ENCODE measurements at places on chromosomes 5 and 9.

- DNase-seq, result no peak
These were observed 139.6 kb downstream of the SCAMP1 start for GRCh38 chr5:78500028-78500427.

- no peak for DNase-seq
These were observed 75.7 kb downstream of the IRX1 start for GRCh38 chr5:3671337-3671736.

DNA sequence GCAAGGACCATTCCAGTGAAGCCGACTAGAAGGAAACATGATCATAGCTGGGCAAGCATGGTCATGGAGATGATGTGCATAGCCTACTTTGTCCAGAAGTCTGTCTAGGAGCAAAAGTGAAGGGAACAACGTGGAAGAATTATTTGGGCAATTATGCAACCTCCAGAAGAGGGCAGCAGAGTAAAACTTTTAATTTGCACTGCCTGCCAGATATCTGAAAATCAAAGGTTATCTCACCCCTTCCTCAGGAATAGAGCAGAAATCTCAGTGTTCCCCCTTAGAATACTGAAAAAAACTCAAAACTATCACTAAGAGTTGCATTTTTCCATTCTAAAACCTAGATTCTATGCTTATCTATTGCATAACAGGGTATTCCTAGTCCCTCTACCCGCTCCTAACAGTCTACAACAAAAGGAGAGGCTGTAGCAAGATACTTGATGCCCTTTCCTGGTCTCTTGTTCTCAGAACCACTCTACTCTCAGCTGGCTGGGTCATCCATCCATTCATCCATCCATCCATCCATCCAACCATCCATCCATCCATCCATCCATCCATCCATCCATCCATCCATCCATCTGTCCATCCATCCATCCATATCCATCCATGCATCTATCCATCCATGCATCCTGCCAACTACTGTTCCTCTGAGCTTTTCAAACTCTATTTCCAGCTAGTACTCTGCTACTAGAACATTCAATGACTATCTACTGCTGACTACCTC is 8.4 kb upstream of the SETD9 start:
- no peak for DNase-seq

- no peak for DNase-seq
These were observed 290.8 kb upstream of the MPDZ start for GRCh38 chr9:13570068-13570974.

DNA sequence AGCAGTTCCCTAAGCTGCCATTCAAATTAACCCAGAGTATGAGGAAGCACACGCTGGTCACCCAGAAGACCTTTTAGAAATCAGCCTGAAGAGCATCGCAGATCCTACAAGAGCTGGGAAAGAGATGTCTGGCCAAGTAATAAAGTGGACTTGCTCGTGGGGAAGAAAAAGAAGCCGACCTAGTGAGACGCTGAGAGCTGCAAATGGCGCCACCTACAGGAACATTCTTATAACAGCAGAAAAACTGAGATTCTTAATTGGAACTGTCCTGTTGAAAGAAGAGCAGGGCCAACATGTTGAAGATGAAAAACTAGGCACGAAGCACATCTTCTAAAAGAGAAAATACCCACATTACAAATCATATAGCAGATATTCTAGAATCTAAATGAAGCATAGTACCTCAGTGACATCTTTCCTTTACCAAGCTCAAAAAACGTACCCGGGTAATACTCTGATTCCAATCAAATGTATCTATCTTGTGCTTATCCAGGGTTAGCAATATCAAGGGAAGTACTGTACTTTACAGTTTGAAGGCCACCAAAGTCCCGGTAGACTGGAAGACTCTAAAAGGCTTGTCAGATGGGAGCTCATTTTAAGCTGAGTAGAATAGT is 3.9 kb upstream of the GNAQ start:
- peak; percentile 26 for DNase-seq

DNA sequence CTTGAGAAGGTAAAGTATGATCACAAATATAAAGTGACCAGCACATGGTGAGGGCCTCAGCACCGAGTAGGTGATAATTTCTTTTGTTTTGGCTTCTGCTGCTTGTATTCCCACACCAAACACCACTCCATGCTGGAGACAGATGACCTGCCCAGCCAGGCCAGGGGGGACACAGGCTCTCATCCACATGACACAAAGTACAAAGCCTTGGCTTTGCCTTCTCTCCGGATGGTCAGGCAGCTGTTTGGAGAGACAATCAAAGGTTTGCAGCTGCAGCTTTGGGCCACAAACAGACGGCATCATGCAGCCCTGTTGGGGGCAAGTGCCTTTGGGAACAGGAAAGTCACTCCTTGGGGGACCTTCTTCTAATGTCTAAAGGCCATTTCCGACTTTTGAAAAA is 226.2 kb upstream of the KLF4 start:
- DNase-seq, result no peak

DNA sequence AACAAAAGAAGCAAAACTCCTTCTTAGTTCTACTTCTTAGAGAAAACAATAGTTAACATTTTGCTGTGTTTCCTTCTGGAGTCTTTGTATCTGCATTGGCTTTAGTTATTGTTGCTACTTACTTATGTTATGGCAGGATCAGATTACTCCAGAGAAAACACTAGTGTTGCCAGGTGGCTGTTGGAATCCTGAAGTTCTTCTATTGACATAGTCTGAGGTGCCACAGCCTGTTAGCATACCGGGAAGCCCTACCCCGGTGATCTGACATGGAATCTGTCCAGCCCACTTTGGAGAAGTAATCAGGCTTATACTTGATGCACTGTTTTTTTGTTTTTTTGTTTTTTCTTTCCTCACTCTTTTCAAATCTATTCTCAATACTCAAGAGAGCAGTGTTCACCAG is 68.5 kb upstream of the CEP78 start:
- no peak for DNase-seq

- no peak for DNase-seq
These were observed 91.3 kb downstream of the RALGPS1 start for GRCh38 chr9:127005770-127006314.

GRCh38 chr5:176888016-176888864 is 10.9 kb downstream of the HK3 start:
- DNase-seq, result no peak

GRCh38 chr9:88658311-88658822 is 123.4 kb downstream of the NXNL2 start:
- DNase-seq, result no peak

DNA sequence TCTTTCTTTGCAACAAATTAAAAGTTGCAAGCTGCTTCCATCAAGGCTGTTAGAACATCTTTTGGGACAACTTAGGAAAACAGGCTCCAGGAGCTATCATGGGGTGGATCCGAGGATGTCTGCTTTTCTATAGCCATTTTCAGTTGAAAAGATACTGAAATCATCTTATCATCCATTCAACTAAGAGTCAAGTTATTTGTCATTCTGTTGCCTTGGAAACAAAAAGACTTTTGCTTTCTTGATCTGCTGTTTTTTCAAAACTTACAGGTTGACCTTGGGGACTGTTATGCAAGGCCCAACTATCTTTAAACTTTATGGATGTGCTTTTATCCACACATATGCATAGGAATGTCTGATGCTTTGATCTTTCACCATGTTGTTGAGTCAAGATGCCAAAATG is 545.3 kb upstream of the DAP start:
- DNase-seq, result no peak

DNA sequence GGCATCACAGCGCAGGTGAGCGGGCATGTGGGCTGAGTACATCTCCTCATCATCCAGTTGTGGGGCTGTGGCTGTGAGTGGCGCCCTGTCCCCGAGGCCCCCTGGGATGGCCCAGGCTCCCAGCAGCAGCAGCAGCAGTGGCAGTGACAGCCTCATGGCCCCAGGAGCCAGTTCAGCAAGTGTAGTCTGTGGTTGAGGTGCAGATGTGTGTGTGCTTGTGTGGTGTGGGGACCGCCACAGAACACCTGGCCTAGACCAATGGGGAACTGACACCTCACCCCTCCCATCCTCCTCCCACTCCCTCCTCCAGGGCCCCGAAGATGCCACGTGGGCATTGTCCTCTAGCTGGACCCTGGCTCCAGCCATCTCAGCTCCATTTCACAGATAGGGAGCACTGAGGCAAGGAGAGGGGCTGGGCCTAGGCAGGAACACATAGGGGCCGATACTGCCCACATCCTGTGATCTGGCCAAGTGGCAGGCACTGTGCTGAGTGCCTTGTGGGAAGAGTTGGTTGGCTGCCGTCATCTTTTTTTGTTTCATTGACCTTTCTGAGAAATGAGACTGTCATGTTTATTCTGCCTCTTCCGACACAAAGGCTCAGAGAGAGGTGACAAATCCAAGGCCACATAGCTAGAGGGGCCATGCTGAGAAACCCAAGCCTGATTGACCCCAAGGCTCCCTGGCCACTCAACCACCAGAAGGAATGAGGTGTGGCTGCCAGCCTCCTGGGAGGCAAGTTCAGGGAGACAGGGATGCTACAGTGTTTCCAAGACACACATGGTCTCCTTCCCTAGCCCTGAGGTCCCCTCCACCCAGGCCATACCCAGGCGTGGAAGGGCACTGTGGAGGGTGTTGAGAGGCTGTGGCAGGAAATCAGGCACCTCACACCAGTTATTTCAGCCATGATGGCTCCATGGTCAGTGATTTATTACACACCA is at the start of gene MZB1:
Gene MZB1 (minus strand): TSS at position 213 of the 938 bp plus-strand sequence. CDS start 57 bp downstream, at position 156.
- peak; percentile 53 for DNase-seq

GRCh38 chr9:133709015-133709611 is 29.0 kb downstream of the SARDH start:
- no peak for DNase-seq

DNA sequence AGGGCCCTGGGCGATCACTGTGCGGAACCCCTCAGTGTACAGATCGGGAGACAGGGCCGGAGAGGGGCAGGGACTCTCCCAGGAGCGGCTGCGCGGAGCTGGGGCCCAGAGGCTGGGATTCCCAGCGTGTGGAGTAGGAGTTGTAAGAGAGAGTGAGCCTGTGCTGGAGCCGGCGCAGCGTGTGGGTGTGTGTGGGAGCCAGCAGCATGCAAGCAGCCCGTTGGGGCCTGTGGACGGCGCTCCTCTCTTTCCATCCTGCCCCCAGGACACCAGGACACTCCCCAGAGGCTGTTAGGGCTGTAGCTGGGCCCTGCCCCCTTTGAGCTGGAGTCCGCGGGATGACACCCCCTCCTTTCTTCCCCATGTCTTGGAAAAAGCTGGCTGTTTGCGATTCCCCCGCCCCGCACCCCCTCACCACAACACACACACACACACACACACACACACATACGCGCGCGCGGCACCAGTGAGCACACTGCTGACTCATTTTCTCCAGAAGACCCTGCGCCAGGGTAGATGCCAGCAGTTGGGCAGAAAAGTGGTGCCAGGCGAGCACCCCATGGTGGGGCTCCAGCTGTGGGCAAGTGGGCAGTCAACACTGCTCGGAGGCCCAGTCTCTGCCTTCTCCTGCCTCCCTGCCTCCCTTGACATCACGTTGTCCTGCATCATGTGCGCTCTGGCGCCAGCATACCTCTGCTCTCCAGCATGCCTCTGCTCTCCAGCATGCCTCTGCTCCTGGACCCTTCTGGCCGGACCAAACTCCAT is 1.5 kb downstream of the COL27A1 start:
- peak; percentile 16 for DNase-seq

GRCh38 chr9:85130260-85130659 is 460.7 kb downstream of the NTRK2 start:
- no peak for DNase-seq

DNA sequence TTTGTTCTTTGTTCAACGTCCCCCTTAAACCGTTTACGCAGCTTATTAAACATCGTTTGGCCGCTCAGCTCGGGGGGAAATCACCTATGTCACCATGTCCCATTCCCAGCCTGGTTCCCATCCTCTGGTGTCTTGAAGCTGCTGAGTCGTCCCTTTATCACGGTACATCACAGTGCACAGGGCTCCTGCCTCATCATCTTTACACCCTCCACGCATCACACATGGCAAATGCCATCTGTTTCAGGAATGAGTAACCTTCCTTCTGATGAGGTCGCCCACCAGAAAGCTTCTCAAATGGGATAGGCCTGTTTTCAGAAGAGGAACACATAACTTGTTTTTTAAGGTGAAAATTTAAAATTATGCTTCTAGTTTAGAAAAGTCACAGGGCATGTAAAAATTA is 7.9 kb upstream of the LHX6 start:
- DNase-seq, result no peak

DNA sequence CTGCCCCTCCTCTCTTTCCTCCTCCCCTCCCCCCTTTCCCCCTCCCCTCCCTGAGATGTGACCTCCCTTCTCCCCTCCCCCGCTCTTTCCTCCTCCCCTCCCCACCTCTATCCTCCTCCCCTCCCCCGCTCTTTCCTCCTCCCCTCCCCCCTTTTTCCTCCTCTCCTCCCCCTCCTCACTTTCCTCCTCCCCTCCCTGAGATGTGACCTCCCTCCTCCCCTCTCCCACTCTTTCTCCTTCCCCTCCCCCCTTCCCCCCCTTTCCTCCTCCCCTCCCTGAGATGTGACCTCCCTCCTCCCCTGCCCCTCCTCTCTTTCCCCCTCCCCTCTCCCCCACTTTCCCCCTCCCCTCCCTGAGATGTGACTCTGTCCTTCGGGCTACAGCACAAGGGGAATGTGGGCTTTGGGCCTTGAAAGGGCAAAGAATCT is 169.8 kb downstream of the COL23A1 start:
- no peak for DNase-seq

- DNase-seq, result no peak
These were observed 130.9 kb upstream of the SLC30A5 start for GRCh38 chr5:68962757-68963484.

GRCh38 chr5:56688402-56688801 is 126.9 kb upstream of the MAP3K1 start:
- DNase-seq, result no peak

DNA sequence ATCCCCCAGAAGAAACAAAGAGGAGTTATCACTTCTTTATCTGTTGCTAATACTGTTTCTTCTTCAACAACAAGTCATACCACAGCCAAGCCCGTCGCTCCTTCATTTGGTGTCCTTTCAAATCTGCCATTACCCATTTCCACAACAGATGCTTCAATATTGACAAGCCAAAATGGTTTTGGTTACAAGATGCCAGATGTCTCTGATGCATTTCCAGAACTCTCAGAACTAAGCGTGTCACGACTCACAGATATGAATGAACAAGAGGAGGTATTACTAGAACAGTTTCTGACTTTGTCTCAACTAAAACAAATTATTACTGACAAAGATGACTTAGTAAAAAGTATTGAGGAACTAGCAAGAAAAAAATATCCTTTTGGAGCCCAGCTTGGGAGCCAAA is 16.0 kb upstream of the HAND1 start:
- no peak for DNase-seq

GRCh38 chr5:174098694-174099093 is 53.2 kb downstream of the NSG2 start:
- no peak for DNase-seq

DNA sequence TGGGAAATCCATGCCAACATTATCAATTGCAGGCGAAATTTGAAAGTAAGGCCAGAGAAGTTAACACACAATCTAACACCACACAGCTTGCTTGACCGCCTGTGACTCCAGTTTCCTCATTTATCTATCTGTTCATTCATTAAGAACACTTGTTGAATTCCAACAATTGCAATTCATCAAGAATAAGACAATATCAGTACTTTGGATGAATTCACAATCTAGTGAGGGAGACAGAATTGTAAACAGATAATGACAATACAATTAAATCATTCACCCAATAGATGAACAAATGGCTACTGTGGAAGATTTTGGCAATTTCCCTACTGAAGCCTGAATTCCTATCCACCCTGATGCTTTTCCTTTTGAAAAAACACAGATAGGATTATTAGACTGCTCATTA is 181.6 kb downstream of the TRIM36 start:
- DNase-seq, result no peak
